ENCODE measurements at places on chromosomes 1 and 21.

- DNase-seq = no peak
Observed at GRCh38 chr1:39305555-39305954, 101.1 kb downstream of the MACF1 start.

- peak; percentile 85 for DNase-seq
Observed at GRCh38 chr1:155070721-155071569, 7.4 kb downstream of the EFNA4 start.

DNA sequence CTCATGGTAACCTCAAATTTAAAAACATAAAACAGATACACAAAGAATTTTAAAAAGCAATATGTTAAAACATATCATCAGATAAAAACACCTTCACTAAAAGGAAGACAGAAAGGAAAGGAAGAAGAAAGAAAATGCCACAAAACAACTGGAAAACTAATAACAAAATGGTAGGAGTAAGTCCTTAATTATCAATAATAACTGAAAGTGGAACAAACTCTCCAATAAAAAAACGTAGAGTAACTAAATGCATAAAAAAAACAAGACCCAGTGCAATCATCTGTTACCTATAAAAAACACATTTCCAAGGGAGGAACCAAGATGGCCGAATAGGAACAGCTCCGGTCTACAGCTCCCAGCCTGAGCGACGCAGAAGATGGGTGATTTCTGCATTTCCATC, 47.1 kb upstream of the ACADM start:
- no peak for DNase-seq

DNA sequence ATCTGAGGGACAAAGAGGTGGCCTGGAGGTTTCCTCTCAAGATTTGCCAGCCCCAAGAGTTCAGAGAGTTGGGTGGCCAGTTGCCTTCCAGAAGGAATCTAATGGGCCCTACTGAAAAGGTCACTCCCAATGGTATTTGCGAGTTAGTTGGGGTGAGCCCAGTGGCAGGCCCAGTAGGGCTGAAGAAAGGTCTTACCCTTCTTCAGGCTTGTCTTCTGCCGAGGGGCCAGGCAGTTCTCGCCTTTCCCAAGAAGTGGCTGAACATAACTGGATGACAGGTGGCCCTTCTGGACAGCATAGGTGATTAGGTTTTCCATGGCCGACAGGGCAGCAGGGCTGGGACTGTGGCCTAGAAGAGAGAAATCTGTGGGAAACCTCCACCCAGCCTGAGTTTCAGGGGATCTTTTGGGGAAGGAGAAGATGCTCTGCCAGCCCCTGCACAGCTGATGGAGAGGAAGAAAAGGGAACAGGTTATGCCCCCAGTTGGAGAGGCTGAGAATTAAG, 7.2 kb downstream of the PGLYRP4 start:
- no peak for DNase-seq

DNA sequence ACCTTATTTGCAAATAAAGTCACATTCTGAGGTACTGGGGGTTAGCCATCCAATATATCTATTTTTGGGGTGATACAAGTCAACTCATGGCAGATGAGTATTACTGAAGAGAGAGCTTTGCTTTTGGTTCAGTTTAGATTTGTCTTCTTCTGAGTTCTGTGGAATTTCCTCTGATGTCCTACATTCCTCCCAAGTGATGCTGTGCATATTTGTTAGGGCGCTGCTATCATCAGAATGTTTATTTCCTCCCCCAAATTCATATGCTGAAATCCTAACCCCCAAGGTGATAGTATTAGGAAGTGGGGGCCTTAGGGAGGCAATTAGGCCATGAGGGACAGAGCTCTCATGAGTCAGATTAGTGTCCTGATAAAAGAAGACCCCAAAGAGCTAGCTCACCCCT, 96.2 kb upstream of the WLS start:
- no peak for DNase-seq

Data from GM12891 (cell line).